ENCODE measurements at places on chromosomes 5 and 9. TPM values are rescaled to one million over a fixed set of nuclear protein-coding genes. Genes with fewer than 3 reads are reported as not detected.

Gene BTNL8
- 0.11 TPM for total RNA-seq

Gene NUDT12
- 4.7 TPM for total RNA-seq

Gene TSLP
- total RNA-seq, result 0.54 TPM

Gene FOXD4
- 0.16 TPM for total RNA-seq

Gene ELOVL7
- 0.69 TPM for total RNA-seq

Gene SMIM33
- 0.50 TPM for total RNA-seq

Gene EDIL3
- total RNA-seq, result not detected

- peak; percentile 95 for DNase-seq
Observed at GRCh38 chr5:134586866-134587524, 45.6 kb downstream of the SAR1B start.

DNA sequence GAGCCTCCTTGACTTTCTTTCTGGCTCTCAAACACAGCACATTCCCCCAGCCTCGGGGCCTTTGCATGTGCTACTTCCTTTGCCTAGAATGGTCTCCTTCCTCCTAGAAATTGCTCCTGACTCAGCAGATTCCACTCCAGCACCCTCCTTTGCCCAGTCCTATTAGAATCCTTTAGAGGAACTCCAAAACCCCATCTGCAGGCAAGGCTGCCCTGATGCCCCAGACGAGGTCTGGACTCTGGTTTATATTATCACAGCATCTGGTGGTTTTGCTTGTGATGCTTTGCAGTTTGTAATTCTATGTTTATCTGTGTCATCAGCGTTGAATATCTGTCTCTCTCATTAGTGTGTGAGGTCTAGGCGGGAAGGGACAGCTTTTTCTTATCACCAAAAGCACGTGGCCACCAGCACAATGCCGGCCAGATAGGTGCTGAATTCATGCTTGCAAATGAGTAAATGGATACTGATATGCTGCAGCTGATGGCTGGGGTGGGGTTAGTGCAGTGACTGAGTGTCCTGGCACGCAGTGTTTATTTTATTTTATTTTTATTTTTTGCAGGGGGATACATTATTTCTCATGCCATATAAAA is 30.0 kb upstream of the ANKH start:
- no peak for DNase-seq

- DNase-seq, result no peak
Observed at GRCh38 chr9:21988056-21988990, 5.9 kb downstream of the CDKN2A start.

GRCh38 chr5:62707131-62707530 is 128.5 kb downstream of the LRRC70 start:
- no peak for DNase-seq

- no peak for DNase-seq
Observed at GRCh38 chr9:89631384-89631783, 26.6 kb downstream of the GADD45G start.

GRCh38 chr5:176447591-176447977 is 601 bp upstream of the FAF2 start:
- DNase-seq, result no peak

- no peak for DNase-seq
Observed at GRCh38 chr5:8685704-8686103, 816.8 kb downstream of the MTRR start.

DNA sequence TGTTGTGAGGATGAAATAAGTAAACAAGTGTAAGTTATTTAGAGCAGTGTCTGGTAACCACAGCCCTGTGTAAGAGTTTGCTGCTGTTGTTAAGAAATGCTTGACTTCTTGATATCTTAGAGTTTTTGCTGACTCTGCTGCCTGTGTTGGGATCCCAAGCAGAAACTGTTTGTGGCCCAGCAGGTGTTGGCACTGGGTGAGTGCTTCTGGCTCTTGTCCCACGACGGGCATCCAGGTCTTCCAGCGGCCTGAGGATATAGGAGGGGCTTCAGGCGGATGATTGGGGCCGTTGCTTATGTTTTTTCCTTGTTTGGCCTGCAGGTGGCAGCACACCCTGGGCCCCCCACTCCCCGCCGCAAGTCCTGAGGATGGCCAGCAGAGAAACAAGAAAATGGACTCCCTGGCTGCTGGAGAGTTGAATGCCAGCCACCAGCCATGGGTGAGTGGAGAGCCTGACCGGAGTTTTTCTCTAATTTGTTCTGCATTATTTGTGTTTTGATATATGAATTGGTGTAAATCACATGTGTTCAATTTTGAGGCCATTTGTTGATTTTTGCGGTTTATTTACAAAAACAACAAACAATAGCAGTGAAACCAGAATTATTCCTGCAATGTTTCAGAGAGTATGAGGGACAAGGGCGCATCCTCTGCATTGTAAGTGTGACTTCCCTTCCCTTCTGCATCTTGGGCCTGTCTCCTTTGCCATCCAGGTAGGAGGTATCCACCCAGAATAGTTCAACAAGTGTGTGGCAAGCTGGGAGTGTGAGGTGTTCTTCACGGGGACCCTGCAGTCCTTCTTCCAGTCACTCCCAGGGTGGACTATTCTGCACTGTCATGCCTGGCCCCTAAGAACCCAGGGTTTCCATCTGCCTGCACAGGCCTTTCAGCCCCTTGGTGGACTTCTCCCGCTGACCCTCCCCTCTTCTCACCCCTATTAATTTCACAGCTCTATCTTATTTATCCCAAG is 50.3 kb downstream of the SLC22A5 start:
- DNase-seq, result peak; percentile 75

GRCh38 chr5:91024727-91025126 is 358.4 kb downstream of the ARRDC3 start:
- DNase-seq, result no peak

DNA sequence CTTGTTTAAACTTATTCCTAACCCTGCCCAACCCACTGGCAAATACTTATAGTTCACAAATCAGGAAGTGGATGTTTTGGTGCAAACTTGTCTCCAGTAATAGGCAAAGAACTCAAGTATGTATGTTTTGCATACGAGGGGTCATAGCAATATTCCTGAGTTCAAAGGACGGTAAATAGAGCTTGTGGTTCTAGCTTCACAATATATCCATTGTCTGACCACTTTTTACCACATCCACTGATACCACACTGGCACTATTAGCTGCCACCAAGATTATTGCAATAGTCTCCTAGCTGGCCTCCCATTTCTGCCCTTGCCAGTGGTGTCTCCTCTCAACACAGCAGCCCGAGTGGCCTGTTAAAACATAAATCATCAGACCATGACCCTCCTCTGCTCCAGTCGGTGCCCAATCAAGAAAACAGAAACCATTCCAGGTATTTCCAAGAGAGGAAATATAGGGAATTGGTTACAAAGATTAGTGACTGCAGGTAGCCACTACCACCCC is 17.0 kb downstream of the GRXCR2 start:
- no peak for DNase-seq

DNA sequence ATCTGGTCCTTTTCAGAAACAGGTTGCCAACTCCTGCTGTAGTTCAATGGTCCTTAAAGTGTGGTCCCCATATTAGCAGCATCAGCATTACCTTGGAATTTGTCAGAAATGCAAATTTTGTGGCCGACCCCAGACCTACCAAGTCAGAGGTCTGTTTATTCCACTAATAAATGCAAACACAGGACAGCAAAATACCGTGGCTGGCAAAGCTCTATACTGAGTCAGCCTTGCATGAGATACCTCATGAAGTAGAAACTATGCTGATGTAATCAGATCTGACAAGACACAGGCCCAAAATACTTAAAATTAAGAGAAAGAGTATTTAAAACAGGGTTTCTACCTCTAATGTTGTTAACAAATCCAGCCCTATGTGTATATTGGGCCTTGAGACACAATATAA is 3.0 kb downstream of the GOLM1 start:
- no peak for DNase-seq

GRCh38 chr5:65612298-65612907 is 11.7 kb downstream of the TRIM23 start:
- no peak for DNase-seq

DNA sequence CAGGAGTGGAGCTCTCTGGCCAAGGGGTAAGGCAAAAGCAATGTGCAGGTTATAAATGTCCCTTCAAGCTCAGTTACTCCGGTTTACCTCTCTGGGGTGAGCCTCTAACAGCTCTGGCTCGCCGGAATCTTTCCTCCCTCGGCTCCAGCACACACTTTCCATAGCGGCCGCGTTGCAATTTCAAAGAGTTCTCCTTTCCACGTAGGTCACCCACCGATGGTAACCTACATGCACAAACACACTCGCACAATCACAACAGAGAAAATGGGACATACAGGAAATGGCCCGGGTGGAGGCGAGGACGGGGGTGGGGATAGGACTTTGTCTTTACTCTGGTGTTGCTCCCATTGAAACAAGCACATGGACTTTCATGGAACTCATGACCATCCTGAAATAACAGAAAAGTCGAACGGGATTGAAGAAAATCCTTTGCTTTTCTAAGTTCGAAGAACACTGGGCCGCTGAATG is 1.2 kb downstream of the LHFPL2 start:
- peak; percentile 42 for DNase-seq

GRCh38 chr5:170441393-170441784 is 52.2 kb upstream of the KCNMB1 start:
- DNase-seq, result no peak

DNA sequence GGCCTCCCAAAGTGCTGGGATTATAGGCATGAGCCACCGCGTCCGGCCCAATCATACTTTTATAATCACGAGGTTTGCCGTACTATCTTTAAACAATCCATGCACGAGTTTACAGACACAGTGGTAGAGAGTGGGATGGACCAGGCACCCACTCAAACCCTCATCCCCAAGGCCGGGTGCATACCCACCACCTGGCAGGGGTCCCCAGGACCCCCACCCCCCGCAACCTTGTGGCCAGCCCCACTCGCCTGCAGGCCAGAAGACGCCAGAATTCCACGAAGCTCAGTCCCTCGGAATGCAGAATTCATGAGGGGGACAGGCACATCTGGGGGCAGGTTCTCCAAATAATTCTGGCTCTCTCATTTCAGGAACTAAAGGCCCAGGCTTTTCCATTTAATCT is 17.1 kb downstream of the NACC2 start:
- DNase-seq, result no peak

- no peak for DNase-seq
Observed at GRCh38 chr5:137575211-137575610, 76.1 kb upstream of the SPOCK1 start.

DNA sequence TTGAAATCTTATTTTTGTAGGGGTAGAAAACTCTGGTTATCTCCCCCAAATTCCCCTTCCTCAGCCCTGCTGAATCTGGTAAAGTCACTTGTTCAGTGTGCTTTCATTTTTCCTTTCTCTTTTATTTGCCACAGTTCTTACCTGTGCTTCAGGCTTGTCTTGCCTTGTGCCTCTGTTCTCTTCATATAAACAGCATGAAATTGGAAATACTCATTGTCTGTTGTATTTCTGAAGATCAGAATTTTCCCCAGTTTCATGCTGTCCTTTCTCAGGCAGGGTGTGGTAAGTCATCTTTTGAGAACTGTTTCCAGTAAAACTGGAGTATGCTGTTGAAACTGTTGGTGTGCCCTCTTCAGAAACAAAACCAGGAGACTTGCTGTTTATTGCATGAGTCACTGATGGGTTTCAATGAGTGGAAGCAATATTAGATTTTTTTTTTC is 7.0 kb downstream of the PAM start:
- DNase-seq, result no peak

GRCh38 chr5:150562832-150563231 is 54.9 kb downstream of the NDST1 start:
- DNase-seq, result peak; percentile 58

- no peak for DNase-seq
Observed at GRCh38 chr9:32992595-32993238, 8.7 kb downstream of the APTX start.

GRCh38 chr9:121305269-121305994 is 37.5 kb downstream of the GSN start:
- no peak for DNase-seq

GRCh38 chr5:129112295-129112694 is 17.7 kb downstream of the ISOC1 start:
- DNase-seq, result no peak

GRCh38 chr5:63011158-63011557 is 432.5 kb downstream of the LRRC70 start:
- DNase-seq, result no peak

DNA sequence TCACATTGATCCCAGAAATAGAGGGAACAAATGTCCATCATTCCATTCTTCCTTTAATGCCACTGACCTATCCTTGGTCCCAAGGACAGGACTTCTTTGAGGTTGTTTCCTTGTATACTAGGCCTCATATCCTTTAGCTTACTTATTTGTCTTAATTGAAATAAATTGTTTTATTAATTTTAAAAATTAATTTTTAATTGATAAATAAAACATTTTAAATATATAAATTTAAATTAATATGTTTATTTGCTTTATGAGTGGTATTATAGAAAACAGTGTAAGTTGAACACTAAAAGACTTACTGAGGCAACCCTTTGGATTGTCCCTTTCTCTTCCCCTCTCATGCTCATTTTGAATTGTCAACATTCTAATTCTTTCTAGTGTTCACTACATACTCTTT is 556.9 kb upstream of the NUDT12 start:
- DNase-seq, result no peak

DNA sequence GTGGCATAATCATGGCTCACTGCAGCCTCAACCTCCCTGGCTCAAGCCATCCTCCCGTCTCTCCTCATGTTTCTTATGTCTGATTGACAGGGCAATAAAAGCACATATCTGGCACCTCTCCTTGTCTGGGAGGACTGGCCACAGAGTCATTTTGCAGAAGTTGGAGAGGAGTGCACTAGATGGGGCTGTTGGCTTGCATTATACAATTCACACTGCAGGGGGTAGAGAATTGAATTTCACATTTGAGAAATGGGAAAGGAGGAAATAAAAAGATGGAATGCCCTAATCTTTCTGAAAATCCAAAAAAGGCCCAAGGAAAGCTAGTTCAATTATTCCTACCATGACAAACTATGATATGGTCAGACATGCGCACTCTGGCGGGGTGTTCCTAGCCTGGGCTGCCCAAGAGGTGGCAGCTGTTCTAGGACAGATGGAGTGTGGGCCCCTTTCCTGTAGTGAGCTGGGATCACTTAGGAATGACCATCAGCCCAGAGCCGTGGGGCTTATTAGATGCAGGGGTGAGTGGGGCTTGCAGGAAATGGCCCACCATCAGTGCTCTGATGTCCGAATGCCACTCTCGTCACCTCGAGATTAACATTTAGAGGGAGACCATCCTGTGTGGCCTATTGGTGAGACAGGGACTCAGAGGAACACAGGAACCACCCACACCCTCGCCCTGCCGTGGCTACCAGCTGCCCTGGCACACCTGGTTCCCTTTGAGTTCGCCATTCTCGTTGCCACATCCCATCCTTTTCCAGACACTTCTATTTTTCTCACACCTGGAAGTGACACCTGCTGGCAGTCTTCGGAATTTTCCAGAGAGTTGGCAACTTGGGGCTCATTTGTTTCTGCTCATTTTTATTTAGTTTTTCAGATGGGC is 21.8 kb upstream of the ANKRD18A start:
- DNase-seq, result peak; percentile 9

- no peak for DNase-seq
Observed at GRCh38 chr9:123335193-123335985, 20.6 kb upstream of the CRB2 start.

DNA sequence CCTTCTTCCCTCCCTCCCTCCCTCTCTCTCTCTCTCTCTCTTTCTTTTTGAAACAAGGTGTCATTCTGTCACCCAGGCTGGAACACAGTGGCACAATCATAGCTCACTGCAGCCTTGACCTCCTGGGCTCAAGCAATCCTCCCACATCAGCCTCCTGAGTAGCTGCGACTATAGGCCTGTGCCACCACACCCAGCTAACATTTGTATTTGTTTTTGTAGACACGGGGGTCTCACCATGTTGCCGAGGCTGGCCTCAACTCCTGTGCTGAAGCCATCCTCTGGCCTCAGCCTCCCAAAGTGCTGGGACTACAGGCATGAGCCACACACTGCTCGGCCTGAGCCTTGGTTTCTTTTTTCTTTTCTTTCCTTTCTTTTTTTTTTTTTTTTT is 45.8 kb downstream of the PLPP7 start:
- DNase-seq, result no peak

GRCh38 chr5:1324719-1325190 is 20.1 kb downstream of the CLPTM1L start:
- no peak for DNase-seq

All from activated CD4-positive, alpha-beta T cell treated with anti-CD3 and anti-CD28 coated beads for 36 hours (primary cell).